ENCODE measurements at places on chromosomes 7 and 10. TPM values are rescaled to one million over a fixed set of nuclear protein-coding genes. Genes with fewer than 3 reads are reported as not detected.

DNA sequence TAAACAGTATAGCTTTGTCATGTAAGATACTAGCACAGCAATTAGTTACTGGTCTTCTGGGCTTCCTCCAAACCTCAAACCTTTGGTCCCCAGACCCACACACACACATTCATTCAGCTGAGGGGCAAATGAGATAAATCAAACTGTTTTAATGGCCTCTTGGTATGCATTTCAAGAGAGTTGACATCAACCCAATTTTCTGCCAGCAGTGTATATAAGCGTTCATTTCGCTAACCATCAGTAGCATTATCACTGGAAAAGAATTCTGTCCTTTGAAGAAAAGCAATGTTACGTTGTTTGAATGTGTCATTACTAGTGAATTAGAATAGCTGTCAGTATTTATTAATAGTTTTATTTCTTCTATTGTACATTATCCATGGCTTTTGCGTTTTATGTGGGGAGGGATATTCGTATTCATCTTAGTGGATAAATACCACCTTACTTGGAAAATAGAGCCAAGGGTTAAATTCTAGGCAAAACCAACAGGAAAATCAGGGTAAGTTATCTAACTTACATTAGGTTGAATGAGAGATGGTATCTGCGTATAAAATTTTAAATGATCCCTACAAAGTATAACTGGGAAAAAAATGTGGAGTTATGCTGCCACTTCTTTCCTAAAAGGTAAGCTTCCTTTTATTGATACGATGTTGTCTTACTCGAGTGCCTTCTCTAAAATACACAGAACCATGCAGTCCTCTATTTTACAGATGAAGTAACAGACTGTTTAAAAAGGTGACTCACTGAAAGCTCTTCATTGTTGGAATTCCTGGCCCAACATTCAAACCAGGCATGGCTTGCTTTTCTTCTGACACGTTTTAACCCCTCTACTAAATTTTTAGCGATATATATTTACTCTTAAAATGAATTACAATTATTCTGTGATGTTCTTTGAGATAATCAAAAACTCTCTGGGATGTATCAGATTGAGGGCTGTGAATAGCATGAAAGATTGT lies 2.0 kb upstream of the ZMYND11 start:
- no peak for DNase-seq

DNA sequence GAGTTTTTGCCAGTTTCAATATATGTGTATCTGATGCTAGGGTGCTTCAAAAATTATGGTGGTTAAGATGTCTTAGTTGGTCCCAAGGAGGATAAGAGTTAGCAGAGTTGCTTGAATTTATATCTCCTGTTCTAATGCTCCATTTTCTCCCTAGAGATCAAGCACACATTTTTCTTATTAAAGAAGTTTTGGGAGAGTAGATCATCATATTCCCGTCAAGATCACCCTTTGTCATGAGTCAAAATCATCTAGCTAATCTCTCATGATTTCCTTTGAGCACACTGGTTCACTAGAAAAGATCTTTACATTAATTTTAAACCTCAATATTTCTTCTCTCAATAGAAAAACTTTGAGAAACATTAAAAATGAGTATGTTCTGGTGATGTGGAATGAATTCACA lies 429.9 kb upstream of the SEMA3A start:
- no peak for DNase-seq

DNA sequence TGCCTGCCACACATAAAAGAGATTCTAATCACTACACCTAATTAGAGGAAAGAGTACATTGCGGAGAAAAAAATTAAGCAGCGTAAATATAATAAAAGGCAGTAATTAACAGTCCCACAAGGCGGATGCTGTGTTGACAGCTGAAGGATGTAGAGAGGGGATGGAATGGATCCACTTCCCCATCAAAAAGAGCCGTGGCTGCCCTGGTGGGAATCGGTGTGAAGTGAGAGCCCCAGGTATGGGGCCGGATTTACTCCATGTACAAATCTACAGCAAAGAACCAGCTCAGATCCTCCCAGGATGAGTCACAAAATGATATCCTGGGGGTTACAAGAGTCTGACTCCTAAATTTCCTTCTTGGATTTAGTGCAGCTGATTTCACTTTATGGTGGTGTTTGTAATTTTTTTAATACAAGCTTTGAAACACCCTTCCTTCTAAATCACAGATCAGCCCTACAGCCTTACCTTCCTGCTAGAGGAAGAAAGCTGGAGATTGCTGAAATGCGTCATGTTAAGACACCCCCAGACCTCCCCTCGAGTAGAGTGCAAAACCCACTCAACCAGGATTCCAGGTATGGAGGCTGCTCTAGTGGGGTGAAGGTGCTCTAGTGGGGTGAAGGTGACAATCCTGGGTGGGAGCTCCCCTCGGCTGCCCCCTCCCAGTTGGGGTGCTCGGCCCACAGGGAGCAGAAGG lies 398.4 kb downstream of the PLXNA4 start:
- no peak for DNase-seq

DNA sequence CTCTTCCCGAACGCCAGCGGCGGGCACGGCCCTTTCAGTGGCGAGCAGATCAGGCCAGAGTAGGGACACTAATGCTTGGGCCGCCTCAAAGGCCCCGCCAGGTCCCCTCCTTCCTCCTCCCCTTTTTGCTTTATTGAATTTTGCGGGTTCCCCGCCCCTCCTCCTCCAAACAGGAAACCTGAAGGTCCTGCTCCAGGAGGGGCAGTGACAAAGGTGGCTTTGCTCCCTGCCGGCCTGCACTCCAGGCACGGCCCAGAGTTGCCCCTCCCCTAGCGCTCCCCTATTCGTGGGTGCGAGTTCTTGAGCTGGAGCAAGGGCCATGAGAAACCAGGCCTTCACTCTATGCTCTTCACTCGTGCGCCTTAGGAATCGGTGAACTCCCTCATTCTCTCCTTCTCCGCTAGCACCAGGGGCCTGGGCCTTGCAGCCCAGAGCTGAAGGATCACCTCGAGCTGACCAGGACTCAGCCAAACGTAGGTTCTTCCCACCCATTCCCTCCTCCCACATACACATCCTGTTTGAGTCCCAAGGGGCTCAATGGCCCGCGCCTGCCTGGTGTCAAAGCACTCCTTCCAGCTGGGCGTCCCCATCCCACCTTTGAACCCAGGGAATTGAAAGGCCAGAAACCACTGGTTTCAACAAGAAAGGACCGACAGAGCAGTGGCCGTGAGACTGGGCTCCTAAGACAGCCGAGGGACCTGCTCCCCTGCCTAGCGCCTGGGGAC lies 619 bp upstream of the HOXA6 start:
- no peak for DNase-seq

DNA sequence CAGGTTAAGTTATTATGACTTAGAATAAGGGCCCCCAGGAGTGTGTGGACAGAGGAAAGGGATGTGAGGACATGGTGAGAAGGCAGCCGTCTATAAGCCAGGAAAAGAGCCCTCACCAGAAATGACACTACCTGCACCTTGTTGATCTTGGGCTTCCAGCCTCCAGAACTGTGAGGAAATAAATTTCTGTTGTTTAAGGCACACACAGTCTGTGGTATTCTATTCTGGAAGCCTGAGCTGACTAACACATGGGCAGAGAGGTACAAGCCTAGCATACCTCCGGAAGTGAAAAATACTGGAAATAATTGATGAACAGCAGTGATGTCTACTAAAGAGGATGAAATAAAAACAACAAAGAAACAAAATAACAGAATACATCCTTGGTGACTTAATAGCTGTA lies 46.1 kb upstream of the GRB10 start:
- no peak for DNase-seq

DNA sequence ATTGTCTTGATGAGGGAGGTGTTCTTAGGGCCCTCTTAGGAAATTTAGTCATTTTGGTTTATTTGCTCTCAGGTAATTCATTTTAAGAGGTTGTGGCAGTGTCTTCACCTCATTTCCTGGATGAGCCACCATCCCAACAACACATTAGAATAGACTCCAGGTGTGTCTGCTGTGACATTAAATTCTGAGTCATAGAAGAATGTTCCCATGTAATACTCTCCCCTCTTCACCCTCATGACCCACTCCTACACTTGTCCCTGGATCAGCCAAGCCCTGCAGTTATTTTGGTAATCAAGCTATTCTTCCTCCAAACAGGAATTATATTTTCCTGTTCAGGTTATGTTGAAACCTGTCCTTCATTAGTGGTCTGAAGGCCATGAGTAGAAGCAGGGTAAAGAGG lies 944.1 kb downstream of the SORCS3 start:
- no peak for DNase-seq

DNA sequence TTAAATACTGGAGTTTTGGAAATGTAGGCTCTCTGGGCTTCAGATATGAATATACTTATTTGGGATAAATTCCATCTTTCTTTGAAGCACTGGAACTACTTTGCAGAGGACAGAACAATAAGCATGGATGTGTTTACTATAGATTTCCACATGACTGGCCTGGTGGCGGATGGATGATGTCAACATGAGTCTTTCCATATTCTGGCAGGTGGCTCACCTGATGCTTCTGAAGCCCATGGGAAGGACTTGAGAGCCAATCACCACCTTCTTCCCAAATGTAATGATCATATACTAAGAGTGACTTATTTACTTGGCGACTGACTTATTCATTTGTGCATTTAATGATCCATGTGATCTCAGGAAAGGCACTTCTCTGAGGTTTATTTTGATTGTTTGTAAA lies 110.5 kb downstream of the FANK1 start:
- DNase-seq = no peak

- DNase-seq = no peak
Measured at GRCh38 chr10:60443346-60443745, 53.7 kb upstream of the ANK3 start.

DNA sequence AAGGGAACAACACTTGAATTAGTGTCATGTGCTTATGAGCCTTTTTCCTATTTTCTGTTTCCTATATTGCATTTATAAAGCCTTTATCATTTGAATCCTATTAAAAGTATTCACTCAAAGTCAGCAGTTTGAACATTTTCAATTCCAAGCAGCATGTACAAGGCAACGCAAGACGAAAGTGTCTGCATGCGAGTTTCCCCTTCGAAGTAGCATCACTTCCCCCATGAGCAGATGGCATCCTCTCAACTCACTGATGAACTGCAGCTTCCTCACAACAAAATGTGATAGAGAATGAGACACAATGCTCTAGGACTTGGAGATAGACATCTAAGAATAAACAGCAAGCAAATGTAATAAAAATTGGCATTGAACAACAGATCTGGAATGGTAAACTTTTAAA lies 270.7 kb downstream of the PRPF18 start:
- no peak for DNase-seq

DNA sequence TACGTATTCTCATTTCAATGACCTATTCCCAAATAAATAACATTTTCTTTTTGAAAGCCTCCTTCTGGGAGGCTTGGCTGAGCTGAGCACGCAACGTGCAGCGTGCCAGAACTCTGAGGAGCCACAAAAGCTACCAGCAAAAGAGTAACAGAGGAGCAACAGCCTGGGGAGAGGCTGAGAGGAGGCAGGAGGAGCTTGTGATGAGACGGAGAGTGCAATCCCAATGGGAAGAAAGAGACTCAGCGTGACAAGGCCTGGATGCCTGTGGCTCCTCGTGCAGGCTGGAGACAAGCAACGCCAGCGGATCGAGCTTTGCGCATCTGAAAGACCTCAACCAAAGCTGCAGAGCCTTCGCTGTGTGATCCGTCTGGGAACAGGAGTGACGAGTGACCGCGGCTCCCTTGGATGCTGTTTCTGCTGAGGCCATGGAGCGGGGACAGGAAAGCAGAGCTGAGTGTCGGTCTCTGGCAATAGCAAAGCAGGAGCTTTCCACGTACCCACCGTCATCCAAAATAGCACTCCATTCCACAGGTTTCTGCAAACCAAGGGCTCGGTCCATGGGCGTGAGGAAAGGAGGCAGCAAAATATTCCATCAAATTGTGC lies 171.7 kb upstream of the PFKP start:
- DNase-seq = no peak

GRCh38 chr10:20247454-20247853 lies 431.2 kb downstream of the PLXDC2 start:
- DNase-seq = no peak

The AOC1 gene
- total RNA-seq = not detected

The TMEM196 gene
- total RNA-seq = not detected

The SHH gene
- not detected for total RNA-seq
